ENCODE measurements at places on chromosomes 12 and 14.

GRCh38 chr12:4107436-4107878 is 166.1 kb upstream of the CCND2 start:
- peak; percentile 3 for DNase-seq

DNA sequence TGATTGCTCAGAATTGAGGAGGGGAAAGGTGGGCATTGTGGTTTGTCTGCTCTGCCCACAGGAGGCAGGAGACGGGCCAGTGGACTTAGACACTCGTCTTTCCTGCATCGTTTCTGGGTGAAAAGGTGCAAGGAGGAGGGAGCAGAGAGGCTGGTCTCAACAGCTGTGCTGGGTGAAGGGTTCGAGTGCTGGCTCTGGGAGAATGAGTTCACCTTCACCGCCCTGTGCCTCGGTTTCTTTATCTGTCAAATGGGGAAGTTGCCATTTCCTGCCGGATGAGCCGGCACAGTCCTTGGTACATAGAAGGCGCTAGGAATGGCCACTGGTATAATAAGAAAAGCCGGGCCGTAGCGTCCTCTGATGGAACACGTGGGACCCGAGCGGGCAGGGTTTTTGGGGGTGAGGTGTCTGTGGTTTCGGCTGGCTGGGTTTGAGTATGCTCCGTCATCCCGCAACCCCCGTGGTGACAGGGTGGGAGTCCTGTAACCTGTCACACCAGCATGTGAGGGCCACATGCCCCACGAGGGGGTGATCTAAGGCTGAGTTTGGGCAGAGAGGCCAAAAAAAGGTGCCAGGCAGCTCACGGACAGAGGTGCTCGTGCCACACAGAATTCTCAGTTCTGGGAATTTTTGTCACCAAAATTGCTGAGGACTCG is 7.3 kb downstream of the BCL7A start:
- DNase-seq: no peak

GRCh38 chr12:25017336-25017735 is 68.4 kb upstream of the BCAT1 start:
- DNase-seq: no peak

DNA sequence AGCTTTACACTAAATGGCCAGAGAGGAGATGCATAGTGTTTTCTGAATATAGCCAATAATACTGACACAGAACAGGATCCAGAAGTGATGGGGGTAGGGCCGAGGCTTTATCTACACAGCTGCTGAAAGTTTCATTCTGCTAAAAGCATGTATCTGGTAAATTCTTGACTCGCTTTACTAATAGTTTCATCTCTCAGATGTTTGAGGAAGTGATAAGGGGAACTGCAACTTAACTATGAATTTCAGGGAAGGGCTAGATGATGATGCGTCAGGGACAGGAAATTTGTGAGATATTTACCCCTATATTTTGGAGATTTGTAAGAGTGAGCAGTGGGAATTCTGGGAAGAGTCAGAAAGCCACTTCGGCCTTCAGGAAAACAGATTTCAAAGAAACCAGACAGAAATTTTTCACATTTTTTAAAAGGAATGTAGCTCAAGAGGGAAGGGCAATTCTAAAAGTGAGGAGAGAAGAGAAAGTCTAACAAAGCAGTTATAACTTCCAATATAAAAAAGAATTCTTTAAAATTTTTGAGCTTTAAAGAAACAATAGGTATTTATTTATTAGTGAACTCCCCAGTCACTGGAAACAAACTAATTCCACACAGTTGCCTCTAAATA is 243.1 kb downstream of the BCAT1 start:
- no peak for DNase-seq

- no peak for DNase-seq
Measured at GRCh38 chr12:33942172-33942571, 80.1 kb upstream of the ALG10 start.

Data from NCI-H524 (cell line).